Neural progenitor cell (in vitro differentiated cells): ENCODE measurements at places on chromosomes 6 and 20. TPM values are rescaled to one million over a fixed set of nuclear protein-coding genes. Genes with fewer than 3 reads are reported as not detected.

GRCh38 chr6:43667245-43668150 is 20.1 kb downstream of the MRPS18A start:
- H3K27me3 ChIP-seq: no peaks in the 10 kb centered on the region
- no peak overlapping the region for H3K27ac ChIP-seq
- H3K4me3 ChIP-seq: peak overlapping the region; percentile 20

Gene SLC22A1
- total RNA-seq: 0.22 TPM in 1 of 2 replicates, not detected in the other

DNA sequence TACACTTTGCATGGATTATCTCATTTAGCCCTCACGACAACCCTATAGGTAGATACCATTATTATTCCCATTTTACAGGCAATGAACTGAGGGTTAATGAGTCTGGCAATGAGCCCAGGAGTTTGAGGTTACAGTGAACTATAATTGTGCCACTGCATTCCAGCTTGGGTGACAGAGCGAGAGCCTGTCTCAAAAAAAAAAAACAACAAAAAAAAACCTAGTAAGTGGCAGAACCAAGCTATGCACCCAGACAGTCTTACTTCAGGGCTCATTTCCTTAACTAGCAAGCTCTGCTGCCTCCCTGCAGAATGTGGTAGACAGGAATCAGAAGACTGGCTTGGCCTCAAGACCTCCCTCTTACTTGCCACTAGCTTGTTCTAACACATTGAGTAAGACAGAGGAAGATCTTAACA is 71.9 kb upstream of the RREB1 start:
- no peak overlapping the region for H3K27ac ChIP-seq
- H3K27me3 ChIP-seq: peaks cover 6% of the 10 kb centered on the region
- H3K4me1 ChIP-seq: no peaks in the 10 kb centered on the region
- DNase-seq: no peak

GRCh38 chr20:52724541-52724940 is 247.6 kb upstream of the TSHZ2 start:
- no peaks in the 10 kb centered on the region for H3K4me1 ChIP-seq
- no peaks in the 10 kb centered on the region for H3K36me3 ChIP-seq
- H3K27me3 ChIP-seq: no peaks in the 10 kb centered on the region

Gene EYA4
- 2.3 and 2.4 TPM in 2 replicates for total RNA-seq

Gene ADGRF1
- total RNA-seq: not detected in 2 replicates

Gene HRH3
- 0.09 and 1.7 TPM in 2 replicates for total RNA-seq

Gene RSPO3
- total RNA-seq: 0.81 and 2.4 TPM in 2 replicates

GRCh38 chr6:14882394-14883026 is 363.4 kb upstream of the JARID2 start:
- H3K4me1 ChIP-seq: peaks cover 36% of the 10 kb centered on the region
- no peak for DNase-seq
- no peak overlapping the region for H3K4me3 ChIP-seq
- no peak overlapping the region for H3K27ac ChIP-seq
- no peaks in the 10 kb centered on the region for H3K27me3 ChIP-seq
- no peaks in the 10 kb centered on the region for H3K36me3 ChIP-seq

DNA sequence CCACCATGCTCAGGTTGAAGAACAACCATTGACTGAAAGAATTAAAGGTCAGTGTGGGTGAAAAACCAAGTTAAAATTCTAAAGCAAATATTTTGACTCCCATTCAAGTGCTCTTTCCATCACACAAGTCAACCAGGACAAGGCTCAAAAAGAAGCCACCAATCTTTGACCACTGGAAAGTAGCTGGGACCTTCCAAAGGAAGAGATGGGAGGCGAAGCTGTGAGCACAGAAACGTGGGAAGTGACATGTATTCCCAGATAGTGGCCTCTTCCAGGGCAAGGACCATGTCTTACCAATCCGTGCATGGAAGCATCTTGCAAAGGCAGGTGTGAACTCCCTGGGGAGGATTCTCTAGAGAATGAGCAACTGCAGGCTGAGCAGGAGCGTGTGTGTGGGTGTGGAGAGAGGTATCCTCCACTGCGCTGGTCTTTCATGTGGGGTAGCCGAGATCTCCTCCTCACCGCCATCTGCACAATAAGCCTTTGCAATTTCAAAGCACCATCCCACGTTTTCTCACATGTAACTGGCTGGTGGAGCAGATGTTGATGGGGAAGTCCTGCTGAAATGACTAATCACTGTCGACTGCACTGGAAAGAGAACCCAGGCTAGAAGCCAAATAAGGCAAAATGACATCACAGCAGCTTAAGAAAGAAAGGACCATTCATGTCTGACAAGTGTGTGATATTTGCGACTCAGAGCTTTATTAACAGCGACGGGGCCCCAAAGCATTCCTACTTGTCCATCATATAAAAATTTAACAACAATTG is 189.4 kb upstream of the RREB1 start:
- H3K36me3 ChIP-seq: no peaks in the 10 kb centered on the region
- no peak overlapping the region for H3K27ac ChIP-seq
- peaks cover 22% of the 10 kb centered on the region for H3K4me1 ChIP-seq
- DNase-seq: no peak
- no peak overlapping the region for H3K4me3 ChIP-seq
- H3K27me3 ChIP-seq: no peaks in the 10 kb centered on the region

GRCh38 chr6:7268816-7269555 is 44.0 kb downstream of the SSR1 start:
- H3K4me3 ChIP-seq: no peak overlapping the region
- no peaks in the 10 kb centered on the region for H3K4me1 ChIP-seq
- no peaks in the 10 kb centered on the region for H3K27me3 ChIP-seq
- H3K27ac ChIP-seq: no peak overlapping the region

Gene SLC22A3
- total RNA-seq: 0.06 and 0.07 TPM in 2 replicates

DNA sequence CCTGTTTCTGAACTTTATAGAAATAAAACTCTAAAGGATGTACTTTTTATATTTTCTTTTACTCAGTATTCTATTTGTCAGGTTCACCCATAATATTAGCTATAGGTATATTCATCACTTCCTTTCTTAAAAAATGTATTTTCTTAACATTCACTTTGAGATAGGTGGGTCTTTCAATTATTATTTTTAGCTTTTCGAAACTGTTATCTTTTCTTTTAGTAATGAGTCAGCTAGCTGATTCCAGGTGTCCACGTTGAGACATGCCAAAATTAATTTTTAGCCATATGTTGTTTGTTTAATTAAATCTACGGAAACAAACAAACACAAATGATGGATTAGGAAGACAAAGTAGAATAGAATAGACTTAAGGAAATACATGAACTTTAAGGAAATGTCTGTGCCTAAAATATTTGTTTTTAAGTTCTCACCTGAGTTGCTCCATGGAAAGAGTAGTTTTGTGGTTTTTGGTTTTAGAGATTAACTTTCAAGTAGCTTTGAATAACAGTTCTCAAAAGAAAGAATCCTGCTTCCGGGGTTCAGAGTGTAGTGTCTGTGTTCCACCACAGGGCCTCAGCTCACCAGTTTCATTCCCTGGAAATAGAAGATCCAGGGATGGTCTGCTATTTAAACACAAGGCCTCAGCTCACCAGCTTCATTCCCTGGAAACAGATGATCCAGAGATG is 435.0 kb downstream of the HAO1 start:
- peak; percentile 19 for DNase-seq
- no peaks in the 10 kb centered on the region for H3K4me1 ChIP-seq
- no peak overlapping the region for H3K27ac ChIP-seq
- no peaks in the 10 kb centered on the region for H3K36me3 ChIP-seq
- H3K4me3 ChIP-seq: no peak overlapping the region
- H3K27me3 ChIP-seq: no peaks in the 10 kb centered on the region

GRCh38 chr20:16311756-16312155 is 261.5 kb downstream of the KIF16B start:
- no peak overlapping the region for H3K27ac ChIP-seq
- no peaks in the 10 kb centered on the region for H3K36me3 ChIP-seq
- no peaks in the 10 kb centered on the region for H3K27me3 ChIP-seq
- no peak overlapping the region for H3K4me3 ChIP-seq
- no peak for DNase-seq
- H3K4me1 ChIP-seq: no peaks in the 10 kb centered on the region

Gene CASS4
- 0.09 TPM in 1 of 2 replicates, not detected in the other for total RNA-seq

- H3K36me3 ChIP-seq: no peaks in the 10 kb centered on the region
- no peak overlapping the region for H3K4me3 ChIP-seq
- H3K27me3 ChIP-seq: no peaks in the 10 kb centered on the region
- no peak for DNase-seq
- no peak overlapping the region for H3K27ac ChIP-seq
- no peaks in the 10 kb centered on the region for H3K4me1 ChIP-seq
These were observed 15.9 kb downstream of the GLYATL3 start for GRCh38 chr6:49515485-49516146.

Gene HSF2
- 102 and 135 TPM in 2 replicates for total RNA-seq

- H3K4me1 ChIP-seq: no peaks in the 10 kb centered on the region
- H3K27ac ChIP-seq: no peak overlapping the region
- peaks cover 59% of the 10 kb centered on the region for H3K27me3 ChIP-seq
- H3K4me3 ChIP-seq: peak overlapping the region; percentile 56
- H3K36me3 ChIP-seq: no peaks in the 10 kb centered on the region
These were observed 580 bp upstream of the SYCP2 start for GRCh38 chr20:59933849-59934585.

GRCh38 chr6:149384464-149384863 is 15.6 kb upstream of the SUMO4 start:
- H3K27me3 ChIP-seq: no peaks in the 10 kb centered on the region
- no peaks in the 10 kb centered on the region for H3K4me1 ChIP-seq
- no peak overlapping the region for H3K27ac ChIP-seq
- peaks cover 15% of the 10 kb centered on the region for H3K36me3 ChIP-seq
- DNase-seq: no peak

GRCh38 chr6:134138226-134138975 is 86.0 kb upstream of the SLC2A12 start:
- no peaks in the 10 kb centered on the region for H3K27me3 ChIP-seq
- no peak overlapping the region for H3K27ac ChIP-seq

DNA sequence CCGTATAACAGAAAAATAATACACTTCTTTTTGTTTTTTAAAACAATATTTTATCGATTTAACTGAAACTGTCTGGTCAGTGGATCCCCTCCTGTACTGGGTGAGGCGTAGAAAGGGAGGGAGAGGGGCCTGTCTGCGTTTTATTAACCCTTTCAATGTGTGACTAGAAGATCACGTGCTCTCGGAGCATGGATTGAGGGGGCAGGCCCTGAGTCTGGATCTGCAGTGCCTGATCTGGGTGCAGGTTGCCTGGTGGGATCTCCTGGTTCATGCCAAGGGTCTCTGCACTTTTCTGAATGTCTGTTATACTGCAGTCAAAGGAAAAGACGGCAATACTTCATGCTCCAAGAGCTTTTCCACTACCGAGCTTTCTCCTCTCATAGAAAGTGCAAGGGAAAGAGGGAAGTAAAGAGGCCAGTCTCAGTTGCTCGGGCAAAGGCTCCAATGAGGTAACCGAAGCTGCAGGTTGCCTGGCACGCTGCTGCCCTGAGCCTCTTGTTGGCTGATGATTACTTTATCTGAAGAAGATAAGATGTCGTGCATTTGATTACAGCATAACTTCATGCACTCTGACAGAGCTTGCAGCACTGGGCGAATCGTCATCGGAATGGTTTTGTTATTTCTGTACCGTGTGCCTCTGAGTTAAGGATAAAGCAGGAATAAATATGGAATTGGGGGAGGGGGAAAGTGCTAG is 167.5 kb upstream of the PMEPA1 start:
- no peaks in the 10 kb centered on the region for H3K36me3 ChIP-seq
- H3K27me3 ChIP-seq: no peaks in the 10 kb centered on the region
- peaks cover 6% of the 10 kb centered on the region for H3K4me1 ChIP-seq

DNA sequence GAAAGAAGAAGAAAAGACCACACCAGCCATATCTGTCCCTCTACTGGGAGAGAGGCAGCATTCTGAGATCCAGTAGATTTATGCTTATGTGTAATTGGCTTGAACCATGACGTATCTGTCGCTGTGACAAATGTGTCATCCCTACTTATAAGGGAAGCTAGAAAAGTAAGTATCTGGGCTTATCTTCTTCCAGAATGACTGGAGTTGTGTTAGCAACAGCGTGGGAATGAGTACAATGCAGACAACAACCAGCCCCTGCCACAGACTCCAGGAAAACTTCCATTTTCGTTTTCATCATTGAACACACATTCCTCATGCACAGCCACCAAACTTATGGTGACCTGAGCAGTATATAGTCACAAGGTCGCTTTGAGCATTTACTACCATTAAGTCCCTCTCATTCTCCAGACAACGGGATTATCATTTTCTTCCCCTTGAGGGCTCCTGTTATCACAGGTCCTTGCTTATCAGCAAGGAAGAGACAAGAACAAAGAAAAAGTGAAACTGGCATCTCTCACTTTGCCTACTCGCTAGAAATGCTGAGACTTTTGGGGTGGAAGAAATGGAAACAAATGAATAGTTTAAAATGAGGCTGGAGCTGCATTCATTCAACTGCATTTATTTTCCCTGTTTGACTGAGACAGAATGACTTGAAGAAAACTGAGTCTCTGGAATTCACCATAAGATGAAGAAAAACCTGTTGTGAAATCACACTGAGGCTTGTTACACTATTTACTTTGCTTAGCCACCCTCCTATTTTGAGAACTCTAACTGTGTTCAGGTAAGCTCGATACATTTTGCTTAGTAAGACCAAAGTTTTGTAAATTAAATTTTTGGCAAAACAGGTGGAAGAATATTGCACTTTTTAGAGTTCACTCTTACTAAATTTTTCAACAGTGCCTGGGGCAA is 149.3 kb upstream of the FOXQ1 start:
- no peaks in the 10 kb centered on the region for H3K36me3 ChIP-seq
- no peak overlapping the region for H3K4me3 ChIP-seq
- H3K27me3 ChIP-seq: no peaks in the 10 kb centered on the region
- DNase-seq: no peak

DNA sequence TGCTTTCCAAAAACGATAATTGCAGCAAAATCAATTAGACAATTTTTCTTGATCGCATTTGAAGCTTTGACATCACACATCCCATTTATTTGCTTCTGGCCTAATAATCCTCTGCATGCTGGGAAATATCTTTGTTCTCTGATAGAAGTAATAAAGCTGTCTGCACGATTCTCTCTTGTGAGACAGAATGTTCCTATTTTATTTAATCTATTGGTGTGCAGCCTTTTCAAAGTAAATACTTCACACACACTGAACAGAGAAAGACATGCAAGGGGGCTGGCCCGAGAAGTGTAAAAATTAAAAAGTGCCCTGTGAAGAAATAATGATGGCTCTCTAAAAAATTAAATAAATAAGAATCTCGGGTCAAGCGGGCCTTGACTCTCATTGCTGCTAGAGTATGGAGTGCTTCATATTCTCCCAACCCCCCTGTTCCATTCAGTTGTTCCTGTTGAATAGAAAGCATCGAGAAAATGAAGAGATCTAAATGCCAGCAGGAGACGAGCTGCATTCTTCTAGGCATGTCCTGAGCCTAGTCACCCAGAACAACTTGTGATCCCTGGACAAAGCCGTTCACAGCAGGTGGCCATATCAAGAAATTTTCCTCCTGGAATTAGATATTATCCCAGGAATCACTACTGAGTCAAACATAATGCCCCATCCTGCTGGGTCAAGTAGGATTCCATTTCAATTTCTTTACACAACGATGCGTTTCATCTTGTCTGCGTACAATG is 625.9 kb upstream of the EPHA7 start:
- H3K4me1 ChIP-seq: peaks cover 62% of the 10 kb centered on the region
- peak; percentile 86 for DNase-seq
- H3K4me3 ChIP-seq: peak overlapping the region; percentile 12
- no peaks in the 10 kb centered on the region for H3K27me3 ChIP-seq
- no peaks in the 10 kb centered on the region for H3K36me3 ChIP-seq
- H3K27ac ChIP-seq: peak overlapping the region; percentile 86

- no peaks in the 10 kb centered on the region for H3K4me1 ChIP-seq
- no peak overlapping the region for H3K27ac ChIP-seq
- DNase-seq: no peak
- no peaks in the 10 kb centered on the region for H3K27me3 ChIP-seq
- no peaks in the 10 kb centered on the region for H3K36me3 ChIP-seq
These were observed 10.8 kb downstream of the L3MBTL3 start for GRCh38 chr6:130029163-130029562.

Gene SMOC2
- total RNA-seq: 0.74 and 0.75 TPM in 2 replicates
